ENCODE measurements at places on chromosomes 12 and 14.

- peak; percentile 54 for DNase-seq
These were observed 26.5 kb downstream of the ZBTB42 start for GRCh38 chr14:104827177-104828055.

GRCh38 chr14:85301506-85301905 lies 228.4 kb upstream of the FLRT2 start:
- no peak for DNase-seq

- no peak for DNase-seq
These were observed 976.7 kb upstream of the TMEM132C start for GRCh38 chr12:127290251-127290650.

DNA sequence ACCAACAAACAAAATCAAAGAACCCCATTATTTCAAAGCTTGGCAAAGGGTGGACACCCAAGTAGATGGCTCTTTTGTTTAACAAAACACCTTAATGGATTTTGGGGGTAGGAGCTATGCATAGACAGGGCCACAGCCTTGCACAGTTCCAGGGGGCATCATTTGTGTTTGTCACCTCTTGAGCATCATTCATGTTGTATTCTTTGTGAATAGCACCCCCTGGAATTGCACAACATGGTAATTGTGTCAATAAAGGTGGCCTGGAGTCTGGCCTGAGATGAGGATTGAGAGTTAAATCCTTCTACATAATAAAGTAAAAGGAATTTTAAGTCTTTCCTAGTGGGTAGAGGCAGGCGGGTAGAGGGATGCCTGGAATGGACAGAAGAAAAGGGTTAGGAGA lies 3.3 kb upstream of the FRS2 start:
- DNase-seq, result no peak

DNA sequence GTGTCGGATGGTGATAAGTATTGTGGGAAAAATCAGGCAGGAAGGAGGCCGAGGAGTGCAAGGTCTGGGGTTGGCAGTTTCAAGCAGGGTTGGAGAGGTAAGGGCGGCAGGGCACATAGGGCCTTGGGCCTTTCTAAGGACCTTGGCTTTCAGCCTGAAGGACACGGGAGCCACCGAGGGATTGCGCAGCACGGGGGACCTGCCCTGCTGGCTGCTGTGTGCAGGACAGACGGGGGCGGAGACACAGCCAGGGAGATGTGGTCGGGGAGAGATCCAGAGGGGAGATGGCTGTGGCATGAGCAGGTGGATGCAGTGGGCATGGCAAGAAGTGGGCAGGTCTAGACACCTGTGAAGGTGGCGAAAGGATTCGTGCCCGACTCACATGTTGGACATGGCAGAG lies 14.7 kb downstream of the OTUB2 start:
- DNase-seq, result no peak

- DNase-seq, result no peak
These were observed 46.1 kb upstream of the PPP2R5C start for GRCh38 chr14:101715210-101716076.

All from NB4 (cell line).